Activated CD8-positive, alpha-beta memory T cell treated with anti-CD3 and anti-CD28 coated beads, Interleukin-2, amount 50 U/mL, for 48 hours (primary cell): ENCODE measurements at places on chromosomes 3 and 15.

DNA sequence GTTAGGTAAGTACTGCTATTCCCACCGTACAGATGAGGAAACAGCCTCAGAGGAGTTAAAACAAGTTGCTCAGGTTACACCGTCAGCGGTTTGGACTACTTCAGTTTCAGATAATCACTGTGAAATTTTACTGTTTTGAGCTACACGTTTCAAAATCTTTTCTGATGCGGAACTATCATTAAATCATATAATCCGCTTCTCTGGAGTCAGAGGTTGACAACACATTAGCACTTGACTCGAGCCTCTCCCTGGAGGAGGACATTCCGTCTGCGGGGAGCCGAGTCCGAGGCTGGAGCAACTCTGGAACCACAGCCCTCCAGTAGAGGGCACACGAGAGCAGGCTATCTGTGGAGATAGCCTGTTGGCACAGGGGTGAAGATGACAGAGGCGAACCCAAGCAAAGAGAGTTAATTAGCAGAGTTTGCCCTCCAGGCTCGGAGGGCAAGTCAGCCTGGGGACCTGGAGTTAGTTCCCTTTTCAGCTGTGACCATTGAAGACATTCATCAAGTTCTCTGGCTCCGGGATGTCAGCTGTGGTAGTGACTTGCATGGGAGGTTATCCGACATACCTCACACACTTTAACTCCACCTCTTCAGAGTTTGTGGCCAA, 131.2 kb downstream of the IGF1R start:
- DNase-seq: peak; percentile 91

GRCh38 chr3:151989621-151990020, 116.2 kb downstream of the SUCNR1 start:
- DNase-seq: no peak

DNA sequence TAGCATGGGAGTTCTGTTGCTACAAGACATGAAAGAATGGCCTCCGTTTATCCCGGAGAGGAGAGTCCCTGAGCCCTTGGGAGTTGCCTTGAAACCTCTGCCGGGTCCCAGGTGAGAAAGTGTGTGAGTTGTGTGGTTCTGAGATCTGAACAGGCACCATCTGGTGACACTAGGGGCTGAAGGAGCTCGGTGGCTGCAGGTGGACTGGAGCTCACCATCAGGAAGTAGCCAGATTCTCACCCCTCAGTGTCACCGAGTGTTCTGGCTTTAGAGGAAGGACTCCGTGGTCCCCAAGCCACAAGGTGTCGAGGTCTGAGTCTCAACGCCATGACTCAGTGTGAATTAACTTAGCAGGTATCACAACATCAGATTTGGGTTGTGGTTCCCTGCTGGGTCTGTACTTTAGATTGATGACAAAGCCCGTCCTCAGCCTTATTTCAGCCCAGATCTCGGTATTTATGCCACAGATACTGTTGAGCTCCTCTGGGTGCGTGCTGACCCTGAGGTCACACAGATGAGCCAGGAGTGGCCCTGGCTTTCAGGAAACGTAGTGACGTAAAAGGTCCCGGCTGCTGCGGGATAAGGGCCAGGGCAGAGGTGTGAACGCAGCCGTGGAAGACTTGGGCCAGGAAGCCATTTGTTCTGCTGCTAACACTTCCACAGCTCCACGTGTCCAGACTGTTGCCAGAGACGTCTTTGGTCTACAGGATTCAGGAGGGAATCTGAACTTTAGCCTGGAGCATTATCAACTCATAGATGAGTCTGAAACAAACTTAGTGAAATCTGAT, 54.4 kb downstream of the PGPEP1L start:
- peak; percentile 65 for DNase-seq

- DNase-seq: no peak
These were observed 24.5 kb downstream of the QTRT2 start for GRCh38 chr3:114081037-114081436.
